EH (cell line): ENCODE measurements at places on chromosomes 5 and 9.

DNA sequence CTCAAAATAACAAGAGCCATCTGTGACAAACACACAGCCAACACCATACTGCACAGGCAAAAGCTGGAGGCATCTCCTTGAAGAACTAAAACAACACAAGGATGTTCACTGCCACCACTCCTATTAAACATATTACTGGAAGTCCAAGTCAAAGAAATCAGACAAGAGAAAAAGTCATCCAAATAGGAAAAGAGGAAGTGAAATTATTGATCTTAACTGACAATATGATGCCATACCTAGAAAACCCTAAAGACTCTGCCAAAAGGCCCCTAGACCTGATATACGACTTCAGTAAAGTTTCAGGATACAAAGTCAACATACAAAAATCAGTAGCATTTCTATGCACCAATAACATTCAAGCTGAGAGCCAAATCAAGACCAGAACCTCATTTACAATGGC is 30.0 kb upstream of the MACIR start:
- no peak for DNase-seq

- DNase-seq = no peak
These were observed 6.2 kb upstream of the SHB start for GRCh38 chr9:38075272-38075671.

DNA sequence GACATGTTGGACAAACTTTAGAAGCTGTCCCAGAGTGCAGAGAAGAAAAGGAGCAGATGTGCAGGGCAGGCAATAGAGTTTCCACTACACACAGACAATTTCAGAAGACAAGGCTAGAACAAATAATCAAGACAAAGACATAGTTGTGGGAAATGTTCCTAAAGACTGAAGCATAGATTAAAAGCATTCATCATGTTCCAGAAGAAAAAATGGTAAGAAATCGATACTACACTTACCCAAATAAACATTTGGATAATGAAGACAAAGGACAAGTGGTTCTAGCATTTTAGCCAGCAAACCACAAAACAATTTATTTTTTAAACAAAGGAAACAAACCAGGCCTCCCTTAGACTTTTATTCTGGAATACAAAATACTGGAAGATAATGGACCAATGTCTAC is 97.9 kb downstream of the FSTL4 start:
- no peak for DNase-seq

DNA sequence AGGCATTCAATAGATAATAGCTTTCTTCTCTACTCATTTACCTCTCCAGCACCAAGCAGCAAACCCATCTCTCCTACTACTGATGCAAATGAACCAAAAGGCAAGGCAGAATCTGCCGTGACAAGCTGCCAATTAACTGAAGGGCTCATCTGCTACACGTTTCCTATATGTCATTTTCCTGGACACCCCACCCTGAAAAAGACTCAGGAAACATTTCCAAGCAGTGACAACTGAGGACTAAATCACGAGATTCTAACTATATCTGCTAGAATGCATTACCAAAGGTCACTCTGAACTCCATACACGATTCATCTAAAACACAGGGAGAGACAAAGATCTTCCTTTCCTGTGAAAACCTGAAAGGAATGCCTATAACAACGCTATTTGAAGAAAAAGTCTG is 12.9 kb downstream of the PLPP1 start:
- DNase-seq = no peak

- DNase-seq = no peak
These were observed 425.7 kb downstream of the PIK3R1 start for GRCh38 chr5:68641211-68641610.

- DNase-seq = peak; percentile 48
These were observed 26.6 kb downstream of the MYO10 start for GRCh38 chr5:16909464-16909863.

DNA sequence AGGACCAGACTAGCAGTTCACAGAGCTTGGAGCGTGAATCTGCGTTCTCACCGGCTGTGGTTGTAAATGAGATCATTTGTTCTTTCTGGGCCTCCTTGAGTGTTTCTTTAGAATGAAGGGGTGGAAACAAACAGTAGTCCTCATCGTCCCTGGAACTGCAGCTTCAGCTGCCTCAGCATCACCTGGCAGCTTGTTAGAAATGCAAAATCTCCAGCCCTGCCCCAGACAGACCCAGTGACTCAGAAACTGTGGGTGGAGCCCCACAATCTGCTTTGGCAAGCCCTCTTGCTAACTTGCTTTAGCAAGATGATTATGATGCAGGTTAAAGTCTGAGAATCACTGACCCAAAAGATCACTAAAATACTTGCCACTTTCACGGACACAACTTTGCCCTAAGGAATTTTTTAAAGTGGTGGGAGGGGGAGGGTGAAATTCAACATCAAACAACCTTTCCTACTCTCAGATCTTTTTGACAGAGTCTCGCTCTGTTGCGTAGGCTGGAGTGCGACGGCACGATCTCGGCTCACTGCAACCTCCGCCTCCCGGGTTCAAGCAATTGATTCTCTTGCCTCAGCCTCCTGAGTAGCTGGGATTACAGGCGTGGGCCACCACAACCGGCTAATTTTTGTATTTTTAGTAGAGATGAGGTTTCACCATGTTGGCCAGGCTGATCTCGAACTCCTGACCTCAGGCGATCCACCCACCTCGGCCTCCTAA is 86.0 kb downstream of the BRINP1 start:
- no peak for DNase-seq

DNA sequence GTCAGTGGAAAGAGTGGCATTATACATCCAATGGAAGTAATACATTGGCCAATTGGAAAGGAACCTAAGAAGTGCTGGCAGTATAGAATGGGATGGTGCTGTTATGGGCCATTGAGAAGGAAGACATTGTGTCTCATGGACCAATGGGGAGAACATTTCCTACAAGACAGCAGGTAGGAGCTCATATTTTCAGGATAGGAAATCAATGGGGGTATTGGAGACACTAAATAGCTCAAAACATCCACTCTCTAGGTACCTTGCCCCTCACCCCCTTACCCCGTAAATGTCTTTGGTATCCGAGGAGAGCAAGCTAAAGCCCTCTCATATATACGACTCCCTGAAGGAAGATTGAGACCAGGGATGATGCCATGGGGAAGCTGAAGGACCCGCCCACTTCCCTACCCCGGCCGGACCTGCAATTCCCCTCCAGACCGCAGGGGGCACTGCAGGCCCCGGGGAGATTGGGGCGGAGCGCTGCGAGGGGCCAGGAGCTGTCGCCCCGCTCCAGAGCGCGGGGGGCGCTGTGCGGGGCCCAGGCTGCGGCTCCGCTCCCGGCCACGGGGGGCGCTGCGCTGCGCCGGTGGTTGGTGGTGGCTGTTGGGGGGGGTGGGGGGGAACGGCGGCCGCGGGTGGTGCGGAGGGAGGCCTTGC is at the start of gene KDM3B:
Gene KDM3B, plus strand, starts transcription at position 615 of the 651 bp plus-strand sequence. CDS start 111 bp downstream, outside the sequence.
- DNase-seq = peak; percentile 79

DNA sequence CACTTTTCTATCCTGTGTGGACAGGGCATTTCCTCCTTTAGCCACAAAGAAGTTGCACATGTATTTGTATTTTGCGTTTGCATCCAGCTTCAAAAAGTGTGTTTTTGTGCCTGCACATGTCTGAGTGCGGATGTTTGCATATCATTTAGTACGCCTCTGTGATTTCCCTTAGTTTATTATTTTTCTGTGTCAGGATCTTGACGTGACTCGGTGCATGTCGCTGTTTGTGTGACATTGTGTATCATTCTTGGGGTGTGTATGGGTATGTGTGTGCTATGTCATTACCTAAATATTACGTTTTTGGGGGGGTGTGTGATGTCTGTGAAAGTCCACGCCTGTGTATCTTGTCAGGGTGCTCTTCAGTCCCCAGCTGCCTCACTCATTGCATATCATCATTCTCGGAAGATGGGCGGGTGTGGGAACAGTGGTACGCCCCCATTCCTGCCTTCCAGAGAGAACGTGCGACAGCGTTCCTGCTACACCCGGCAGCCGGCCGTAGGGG is 416 bp upstream of the PAIP2 start:
- DNase-seq = no peak

DNA sequence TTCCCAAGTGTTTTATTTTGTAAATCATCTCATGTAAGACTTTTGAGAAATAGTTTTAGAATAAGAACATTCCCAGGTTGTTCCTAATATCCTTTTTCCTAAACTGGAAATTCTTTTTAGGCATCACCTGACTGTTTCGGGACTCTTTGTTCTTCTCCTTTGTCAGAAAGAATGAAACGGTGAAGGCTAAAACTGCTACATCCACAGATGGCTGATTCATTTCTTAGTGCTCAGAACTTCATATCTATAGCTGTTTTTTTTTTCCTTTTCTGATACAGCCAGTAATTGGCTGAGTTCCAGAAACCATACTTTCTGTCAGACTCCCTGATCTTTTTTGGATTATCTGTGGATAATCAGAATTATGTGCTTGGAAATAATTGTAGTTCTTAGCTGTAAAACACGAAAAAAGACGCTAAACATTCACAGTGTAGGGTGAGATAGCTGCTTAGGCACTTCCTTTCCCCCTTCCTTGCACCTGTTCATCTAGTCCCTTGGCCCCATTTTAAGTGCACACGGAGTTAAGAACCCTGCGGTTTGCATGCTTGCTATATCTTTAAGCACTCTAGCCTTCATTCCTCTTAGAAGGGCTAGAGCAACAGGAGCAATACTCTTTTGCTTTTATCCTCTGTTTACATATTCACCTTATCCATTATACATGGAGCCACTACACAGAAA is 283.9 kb downstream of the PJA2 start:
- DNase-seq = no peak

- peak; percentile 36 for DNase-seq
These were observed 51.8 kb downstream of the SH3TC2 start for GRCh38 chr5:149011084-149011483.

GRCh38 chr9:70688704-70689103 is 274.2 kb upstream of the KLF9 start:
- DNase-seq = no peak

DNA sequence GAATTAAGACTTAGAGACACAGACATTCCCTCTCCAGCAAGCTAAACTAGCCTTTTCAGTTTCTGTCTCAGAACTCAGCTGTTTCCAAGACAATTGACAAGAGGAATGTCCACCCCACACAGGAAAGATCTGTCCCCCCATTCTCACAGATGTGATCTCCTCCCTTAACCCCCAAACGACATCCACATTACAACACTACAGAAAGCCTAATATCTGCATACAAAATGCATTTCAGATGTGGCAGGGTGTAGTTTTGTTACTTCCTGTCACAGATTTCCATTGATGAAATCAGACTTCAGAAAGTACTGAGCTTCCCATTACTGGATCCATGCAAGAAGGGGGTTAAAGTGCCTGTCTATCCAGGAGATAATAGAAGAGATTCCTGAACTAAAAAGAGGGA is 2.9 kb upstream of the ARSI start:
- no peak for DNase-seq

DNA sequence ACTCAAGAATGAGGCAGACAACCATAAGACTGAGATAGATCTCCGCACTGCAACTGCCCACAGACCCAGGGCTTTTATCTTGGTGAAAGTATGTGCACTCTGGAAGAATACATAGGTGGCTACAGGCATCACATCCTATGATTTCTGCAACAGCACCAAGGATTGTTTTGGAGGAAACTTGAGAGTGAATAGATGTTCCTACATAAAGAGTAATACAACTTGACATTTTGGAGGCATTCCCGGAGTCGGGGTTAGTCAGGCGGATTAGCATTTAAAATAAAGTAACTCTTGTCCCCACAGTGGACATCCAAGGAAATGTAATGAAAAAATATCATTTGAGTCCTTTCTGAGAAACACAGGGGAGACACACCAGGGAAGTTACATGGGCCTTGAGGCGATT is 26.7 kb downstream of the TMEM174 start:
- peak; percentile 28 for DNase-seq

- peak; percentile 76 for DNase-seq
These were observed 698 bp upstream of the SEC24A start for GRCh38 chr5:134647750-134648424.

DNA sequence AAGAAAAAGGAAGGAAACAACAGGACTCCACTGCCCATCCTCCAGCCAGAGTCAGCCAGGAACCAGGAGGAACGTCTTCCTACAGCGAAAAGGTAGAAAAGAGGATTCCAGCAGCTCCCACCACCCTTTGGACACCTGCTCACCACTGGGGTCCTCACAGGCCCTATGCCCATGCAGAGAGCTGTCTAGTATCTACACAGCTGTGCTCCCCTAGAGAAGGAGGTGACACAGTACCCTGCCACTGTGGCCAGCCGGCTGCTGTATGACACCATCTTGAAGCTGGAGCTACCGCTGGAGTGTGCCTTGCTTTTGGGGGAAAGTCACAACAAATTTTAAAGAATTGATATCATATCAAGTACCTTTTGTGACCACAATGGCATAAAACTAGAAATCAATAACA is 92.6 kb downstream of the GTF3C4 start:
- no peak for DNase-seq

- DNase-seq = peak; percentile 70
These were observed 54.4 kb downstream of the CCDC192 start for GRCh38 chr5:127757576-127757975.

GRCh38 chr5:56123531-56124243 is 109.4 kb downstream of the ANKRD55 start:
- peak; percentile 100 for DNase-seq

DNA sequence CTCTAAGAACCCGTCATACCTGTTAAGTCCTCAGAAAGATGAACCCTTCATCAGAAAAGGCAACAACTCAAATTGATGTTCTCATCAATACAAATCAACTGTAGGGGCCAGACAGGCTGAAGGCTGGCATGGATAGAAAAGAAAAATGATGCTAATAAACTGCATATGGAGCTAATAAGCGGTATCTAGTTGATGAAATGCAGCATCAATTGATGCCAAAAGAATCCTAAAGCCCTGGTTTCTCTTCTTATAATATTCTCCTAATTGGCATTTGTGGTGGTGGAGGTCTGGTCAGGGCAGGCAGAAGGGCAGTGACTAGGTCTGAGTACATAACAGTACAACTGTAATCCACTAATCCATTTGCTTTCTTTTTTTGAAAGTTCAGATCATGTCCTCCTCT is 322.5 kb downstream of the SPOCK1 start:
- no peak for DNase-seq

GRCh38 chr5:164073081-164073480 is 567.7 kb downstream of the MAT2B start:
- no peak for DNase-seq

- no peak for DNase-seq
These were observed 120.1 kb upstream of the PCA3 start for GRCh38 chr9:76644171-76644570.
